ENCODE measurements at places on chromosomes 16 and 17.

DNA sequence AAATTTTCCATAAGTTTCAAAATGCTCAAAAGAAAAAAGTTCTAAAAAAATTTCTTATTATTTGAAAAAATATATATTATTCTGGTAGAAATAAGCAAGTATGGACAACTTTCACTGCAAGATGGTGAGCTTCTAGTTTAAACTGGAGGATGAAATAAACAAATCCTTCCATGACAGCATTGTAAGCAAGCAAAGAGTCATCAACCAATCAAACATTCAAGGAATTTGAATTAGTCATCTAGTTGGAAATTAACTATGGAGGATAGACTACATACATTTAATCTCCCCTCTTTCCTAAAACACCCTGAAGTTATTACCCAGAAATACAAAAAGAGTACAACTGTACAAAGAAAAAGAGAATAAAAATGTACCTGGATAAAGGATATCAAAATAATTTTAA, 51.0 kb upstream of the IRX5 start:
- DNase-seq, result no peak

GRCh38 chr17:61313461-61314326, 85.9 kb upstream of the TBX2 start:
- no peak for DNase-seq

DNA sequence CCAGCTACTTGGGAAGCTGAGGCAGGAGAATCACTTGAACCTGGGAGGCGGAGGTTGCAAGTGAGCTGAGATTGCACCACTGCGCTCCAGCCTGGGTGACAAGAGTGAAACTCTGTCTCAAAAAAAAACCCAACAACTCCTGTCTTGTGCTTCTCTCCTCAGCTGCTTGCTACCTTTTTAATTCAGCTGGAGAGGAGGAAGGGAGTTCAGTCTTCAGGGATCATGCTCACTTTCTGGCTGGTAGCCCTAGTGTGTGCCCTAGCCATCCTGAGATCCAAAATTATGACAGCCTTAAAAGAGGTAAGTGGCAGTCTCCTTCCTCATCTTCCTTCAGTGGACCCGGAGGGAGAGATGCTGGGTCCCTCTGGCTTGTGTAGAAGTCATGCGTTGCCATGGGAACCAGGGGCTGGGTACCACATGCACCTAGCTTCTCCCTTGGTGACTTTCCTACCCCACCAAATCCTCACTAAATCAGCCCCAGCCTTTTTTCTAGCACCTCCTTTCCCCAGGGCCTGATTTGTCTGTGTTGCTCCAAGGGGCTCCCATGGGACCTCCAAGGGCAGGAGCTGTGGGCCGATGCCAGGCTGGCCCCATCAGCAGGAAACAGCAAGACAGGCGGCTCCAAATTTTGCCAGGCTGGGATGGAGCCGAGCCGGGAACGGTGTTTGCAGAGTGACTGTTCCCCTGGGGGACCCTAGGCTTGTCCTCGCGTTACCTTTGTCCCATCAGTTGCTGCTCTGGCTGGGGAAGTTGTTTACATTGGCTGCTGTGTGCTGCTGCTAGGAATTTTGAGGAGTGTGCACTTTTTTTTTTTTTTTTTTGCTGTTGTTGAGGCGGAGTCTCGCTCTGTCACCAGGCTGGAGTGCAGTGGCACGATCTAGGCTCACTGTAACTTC, 65.2 kb downstream of the ABCC1 start:
- no peak for DNase-seq

DNA sequence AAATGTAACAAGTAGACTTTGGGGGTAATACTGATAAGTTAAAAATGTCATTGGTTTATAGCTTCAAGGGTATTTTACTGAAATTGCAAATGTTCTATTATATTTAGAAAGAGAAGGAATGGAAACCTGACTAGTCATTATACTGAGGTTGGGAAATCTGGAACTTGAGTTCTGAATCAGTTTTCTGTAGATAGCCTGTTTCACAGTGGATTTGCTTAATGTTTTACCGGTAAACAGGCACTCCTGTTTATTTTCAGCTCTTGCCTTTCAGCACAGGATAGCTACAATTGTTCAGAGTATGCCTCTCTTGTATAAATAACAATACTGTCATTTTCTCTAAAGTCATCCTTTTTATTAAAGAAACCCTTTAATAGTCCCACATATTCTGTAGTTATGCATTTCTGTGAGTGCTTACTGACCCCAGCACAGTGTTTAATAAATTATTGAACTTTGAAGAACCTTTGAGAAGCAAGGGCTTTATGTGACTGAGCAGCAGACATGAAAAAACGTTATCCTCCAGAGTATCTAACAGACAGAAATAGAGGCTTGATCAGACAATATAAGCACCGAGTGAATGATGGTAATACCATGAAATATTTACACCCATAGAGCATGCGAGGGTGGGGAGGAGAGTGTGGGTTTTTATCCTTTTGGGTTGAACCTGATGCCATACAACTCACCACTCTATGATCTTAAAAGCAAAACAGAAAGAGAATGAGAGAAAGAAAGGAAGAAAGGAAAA, 58.2 kb downstream of the FTO start:
- no peak for DNase-seq

DNA sequence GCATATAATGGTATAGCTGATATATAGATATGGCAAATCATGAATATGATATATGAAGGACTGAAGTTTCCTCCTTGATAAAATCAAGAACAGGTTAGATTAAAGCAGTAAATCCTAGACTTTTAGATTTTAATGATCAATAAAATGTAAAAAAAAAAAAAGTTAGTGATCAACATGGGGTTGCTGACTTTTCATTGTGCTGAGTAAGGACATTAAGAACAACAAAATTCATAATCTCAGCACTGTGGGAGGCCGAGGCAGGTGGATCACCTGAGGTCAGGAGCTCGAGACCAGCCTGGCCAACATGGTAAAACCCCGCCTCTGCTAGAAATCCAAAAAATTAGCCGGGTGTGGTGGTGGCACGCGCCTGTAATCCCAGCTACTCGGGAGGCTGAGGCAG, 10.4 kb upstream of the CHD3 start:
- DNase-seq, result no peak

GRCh38 chr17:13158494-13159240, 140.8 kb upstream of the ELAC2 start:
- no peak for DNase-seq

- no peak for DNase-seq
Observed at GRCh38 chr16:81143921-81144471, 47.8 kb upstream of the GCSH start.

GRCh38 chr16:1278477-1278876, 22.6 kb downstream of the TPSD1 start:
- DNase-seq, result no peak

DNA sequence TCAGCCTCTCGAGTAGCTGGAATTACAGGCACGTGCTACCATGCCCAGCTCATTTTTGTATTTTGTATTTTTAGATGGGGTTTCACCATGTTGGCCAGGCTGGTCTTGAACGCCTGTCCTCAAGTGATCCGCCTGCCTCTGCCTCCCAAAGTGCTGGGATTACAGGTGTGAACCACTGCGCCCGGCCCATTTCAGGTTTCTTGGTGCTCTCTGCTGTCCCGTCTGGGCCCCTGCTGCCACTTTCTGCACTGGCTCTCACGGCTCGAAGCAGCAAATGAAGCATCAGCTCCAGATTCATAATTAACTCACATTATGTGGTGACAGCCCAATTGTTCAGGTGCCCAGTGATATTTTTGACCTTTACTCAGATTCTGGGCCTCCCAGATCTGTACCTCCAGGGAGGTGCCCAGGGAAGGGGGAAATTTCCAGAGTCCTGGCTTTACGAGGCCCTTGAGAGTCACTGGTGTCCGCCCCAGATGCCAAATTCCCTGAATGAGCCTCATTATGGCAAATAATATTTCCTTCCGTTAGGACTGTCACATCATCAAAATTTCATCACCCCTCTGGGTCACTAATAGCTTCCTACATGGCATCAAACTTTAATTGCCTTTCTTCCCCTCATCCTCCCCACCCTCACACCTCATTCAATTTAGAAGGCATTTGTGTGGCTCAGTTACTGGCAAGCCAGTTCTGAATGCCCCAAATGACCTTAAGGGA, 9.0 kb downstream of the SDK2 start:
- DNase-seq, result no peak

DNA sequence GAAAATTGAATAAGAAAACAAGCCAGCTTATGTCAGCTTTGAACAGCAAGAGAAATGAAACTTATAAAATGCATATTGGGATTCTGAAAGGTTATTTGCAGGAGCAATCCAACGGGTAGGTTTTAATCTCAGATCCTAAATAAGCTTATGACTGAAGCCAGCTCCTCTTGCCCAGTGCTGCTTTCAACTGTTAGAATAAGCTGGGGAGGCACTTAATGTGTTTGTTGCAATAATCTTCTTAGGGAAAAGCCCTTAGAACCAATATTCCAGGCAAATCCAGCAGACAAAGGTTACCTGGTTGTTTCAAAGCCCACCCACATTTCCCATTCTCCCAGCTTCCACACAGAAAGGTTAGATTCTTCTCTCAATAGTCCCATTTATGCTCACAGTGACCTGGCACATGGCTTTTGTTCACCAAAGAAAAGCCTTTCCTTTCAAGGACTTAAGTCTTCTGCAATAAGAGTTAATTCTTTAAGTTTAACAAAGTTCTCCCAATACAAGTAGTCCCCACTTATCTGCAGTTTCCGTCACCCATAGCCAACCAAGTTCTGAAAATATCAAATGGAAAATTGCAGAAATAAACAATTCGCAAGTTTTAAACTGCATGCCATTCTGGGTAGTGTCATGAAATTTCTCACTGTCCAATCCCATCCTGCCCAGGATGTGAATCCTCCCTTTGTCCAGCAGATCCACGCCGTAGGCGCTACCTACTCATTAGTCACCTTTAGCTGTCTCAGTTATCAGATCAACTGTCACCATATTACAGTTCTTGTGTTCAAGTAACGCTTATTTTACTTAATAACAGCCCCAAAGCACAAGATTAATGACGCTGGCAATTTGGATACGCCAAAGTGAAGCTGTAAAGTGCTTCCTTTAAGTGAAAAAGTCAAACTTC, 5.9 kb downstream of the TEX2 start:
- no peak for DNase-seq

- no peak for DNase-seq
Observed at GRCh38 chr16:30775131-30775391, 11.9 kb downstream of the ZNF629 start.

DNA sequence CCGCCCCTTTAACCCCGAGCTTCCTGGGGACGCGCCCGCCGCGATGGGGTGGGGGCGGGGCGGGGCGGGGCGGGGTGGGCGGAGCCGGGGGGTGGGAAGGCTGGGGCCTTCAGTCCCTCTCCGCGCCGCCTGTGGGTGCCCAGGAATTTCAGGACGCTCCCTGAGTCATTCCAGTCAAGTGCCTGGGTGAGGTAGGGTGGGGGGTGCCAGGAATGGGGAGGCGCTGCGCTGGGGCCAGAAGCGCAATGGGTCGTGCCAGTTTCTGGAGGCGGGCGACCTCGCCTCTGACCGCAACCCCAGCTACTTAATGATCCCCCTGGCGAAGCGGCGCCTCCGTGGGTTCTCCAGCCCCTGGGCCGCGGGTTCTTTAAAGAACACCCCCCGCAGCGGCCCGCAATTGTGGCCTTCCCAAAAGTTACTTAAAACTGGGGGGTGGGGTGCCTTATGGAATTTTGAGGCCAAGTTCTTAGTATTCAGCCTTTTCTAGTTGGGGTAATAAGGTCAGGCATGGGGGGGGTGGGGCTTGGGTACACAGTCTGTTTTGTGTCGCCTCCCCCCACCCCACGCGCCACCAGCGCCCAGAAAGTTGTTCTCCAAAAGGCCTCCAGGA, 826 bp upstream of the GSE1 start:
- DNase-seq, result peak; percentile 60

GRCh38 chr17:56909742-56910508, 3.9 kb downstream of the TRIM25 start:
- no peak for DNase-seq

- DNase-seq, result no peak
Observed at GRCh38 chr17:49555495-49556222, 20.0 kb upstream of the NXPH3 start.

DNA sequence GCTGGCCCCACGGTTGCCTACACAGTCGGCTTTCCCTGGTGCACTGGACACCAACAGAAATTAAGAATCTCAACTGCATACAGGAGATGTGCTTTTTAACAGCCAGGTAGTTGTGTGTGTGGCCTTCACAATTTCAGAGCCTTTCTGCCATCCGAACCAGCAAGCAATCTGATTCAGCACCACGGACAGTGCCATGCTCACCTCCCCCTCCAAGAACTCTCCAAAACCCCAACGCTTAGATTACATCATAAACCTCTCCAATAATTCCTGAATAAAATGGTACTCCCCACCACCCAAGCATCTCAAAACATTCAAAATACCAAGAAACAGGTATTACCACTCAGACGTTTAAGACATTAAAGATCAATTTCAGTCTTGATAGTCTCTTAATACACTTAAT, 31.8 kb downstream of the USP7 start:
- peak; percentile 47 for DNase-seq

- DNase-seq, result no peak
Observed at GRCh38 chr16:67396159-67397035, 3.1 kb upstream of the TPPP3 start.

- no peak for DNase-seq
Observed at GRCh38 chr17:60471451-60471850, 49.2 kb downstream of the CHCT1 start.

GRCh38 chr17:64051153-64051552, 30.7 kb upstream of the ICAM2 start:
- DNase-seq, result peak; percentile 66

DNA sequence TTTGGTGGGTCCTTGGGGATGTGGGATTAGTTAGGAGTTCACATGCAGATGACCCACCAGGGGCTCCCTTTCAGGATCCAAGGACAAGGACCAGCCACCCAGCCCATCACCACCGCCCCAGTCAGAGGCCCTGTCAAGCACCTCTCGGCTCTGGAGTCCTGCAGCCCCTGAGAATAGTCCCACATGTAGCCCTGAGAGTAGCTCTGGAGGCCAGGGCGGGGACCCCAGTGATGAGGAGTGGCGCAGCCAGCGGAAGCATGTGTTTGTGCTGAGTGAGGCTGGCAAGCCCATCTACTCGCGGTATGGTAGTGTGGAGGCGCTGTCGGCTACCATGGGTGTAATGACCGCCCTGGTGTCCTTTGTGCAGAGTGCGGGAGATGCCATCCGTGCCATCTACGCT, 2.4 kb downstream of the MON1B start:
- DNase-seq, result no peak

GRCh38 chr17:41304091-41304490, 1.4 kb upstream of the KRTAP29-1 start:
- no peak for DNase-seq

Data from CD8-positive, alpha-beta memory T cell (primary cell).